ENCODE measurements at places on chromosomes 1 and 21.
A peak's percentile ranks its signal among the peaks of the same experiment; 100 is the strongest.

DNA sequence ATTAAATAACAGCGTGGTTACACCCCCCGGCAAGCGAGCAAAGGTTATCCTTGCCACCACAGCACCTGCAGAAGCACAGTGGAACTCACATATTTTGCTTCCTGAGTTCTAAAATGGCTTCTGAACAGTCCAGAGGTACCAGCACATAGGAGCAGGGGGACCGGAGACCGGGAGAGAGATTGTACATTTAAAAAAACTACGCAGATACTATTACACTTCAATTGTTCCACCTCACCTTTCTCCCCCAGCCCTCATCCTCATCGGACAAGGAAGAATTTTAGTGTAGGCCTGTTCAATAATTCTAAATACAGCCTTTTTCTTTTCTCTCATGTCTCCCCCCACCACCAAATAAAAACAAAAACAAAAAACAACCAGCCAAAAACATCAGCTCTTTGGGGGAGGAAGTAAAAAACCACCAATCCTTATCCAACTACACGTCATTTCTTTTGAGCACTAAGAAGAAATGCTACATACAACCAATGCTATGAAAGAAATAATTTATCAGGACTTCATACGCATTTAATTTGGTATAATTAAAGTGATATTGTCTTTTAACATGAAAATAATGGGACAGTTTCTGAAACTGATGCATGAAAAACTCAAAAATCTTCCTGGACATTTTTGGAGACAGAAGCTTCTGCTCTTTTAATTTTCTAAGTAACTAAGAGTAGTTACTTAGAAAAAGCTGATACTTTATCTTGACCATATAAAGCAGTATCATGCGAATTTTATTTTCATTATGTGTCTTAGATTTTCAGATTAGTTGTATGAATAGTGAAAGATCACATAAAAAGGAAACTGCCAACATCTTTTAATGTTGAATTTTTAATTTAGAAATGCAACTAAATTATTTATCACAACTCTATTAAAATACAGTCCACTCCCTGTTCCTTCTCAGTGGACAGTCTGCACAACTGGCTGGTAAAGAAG lies 9.1 kb downstream of the CDKN2C start:
- peak; percentile 61 for DNase-seq

DNA sequence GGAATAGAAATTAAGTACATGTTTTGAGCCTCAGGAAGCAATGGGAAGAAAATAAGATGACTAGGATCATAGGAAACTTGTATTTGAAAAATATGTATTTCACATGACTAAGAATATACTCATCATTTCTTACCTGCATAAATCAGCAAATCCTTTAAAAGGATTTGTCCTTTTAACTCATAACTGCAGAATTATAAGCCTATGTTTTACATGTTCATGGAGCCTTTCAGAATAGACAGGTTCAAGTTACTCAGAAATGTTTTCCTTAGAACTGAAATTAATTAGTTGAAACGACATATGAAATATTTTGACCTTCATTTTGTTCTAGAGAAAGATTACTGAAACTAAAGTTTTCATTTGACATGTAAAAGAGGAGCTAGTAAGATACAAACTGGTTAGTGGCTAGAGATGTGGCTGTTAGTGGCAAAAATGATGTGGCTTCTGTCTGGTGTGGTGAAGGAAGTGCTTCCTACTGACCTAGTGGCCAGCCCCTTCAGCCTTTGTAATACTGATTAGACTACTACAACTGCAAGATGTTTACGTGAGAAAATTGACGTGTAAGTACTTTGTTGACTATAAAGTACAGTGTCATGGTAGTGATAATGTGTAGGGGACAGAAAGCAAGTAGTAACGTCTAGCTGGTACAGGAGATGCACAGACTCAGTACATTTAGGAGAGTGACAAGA lies 54.7 kb downstream of the PACC1 start:
- DNase-seq, result no peak

DNA sequence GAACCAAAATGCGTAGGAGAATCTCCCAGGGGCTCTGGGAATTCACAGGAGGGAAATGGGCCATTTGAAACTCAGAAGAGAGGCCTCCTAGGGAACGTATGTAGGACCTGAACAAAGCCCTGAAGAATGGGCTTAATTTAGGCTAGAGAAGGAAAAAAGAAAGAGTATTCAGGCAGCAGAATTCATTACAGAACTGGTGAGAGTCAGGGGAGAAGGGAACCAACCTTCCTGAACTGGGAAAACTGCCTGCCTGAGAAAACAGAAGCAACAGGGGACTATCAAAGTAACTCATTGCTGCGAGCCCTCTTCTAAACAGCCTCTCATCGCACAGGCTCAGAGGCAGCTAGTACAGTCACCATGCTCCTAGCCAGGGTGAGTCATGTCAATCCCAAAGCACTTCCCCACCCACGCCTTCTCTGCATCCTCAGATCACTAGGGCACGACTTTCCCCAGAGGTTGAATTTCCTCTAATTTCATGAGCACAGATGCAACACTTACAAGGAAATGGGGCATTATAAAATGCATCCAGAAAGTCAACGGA lies 98.1 kb downstream of the ADSS2 start:
- DNase-seq, result no peak

GRCh38 chr1:106978477-106979322 lies 77.8 kb upstream of the PRMT6 start:
- DNase-seq, result peak; percentile 51

- DNase-seq, result peak; percentile 74
Observed at GRCh38 chr1:9561429-9561828, 22.2 kb downstream of the SLC25A33 start.

DNA sequence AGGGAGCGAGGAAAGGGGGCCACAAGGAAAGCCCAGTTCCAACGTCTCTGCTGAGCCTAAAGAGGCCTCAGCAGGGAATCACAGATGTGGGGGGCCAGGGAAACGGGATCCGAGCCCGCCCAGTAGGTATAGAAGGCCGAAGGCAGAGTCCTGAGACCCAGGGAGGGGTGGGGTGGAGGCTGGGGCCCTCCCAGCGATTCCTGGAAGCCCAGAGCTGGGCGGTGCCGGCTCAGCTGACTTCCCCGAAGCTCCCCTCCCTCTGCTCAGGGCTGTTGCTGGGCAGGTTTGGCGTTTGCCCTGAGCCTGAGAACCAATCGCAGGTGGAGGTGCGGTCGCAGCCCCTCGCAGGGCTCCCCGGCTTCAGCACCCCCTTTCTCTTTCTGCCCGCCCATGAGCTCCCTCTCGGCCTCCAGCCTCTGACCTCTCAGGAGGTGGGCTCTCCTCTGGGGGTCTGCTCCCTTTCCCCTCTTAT lies 12.8 kb downstream of the ADAMTSL4 start:
- DNase-seq, result peak; percentile 91

- DNase-seq, result no peak
Observed at GRCh38 chr21:44727757-44728156, 16.4 kb upstream of the TSPEAR start.

DNA sequence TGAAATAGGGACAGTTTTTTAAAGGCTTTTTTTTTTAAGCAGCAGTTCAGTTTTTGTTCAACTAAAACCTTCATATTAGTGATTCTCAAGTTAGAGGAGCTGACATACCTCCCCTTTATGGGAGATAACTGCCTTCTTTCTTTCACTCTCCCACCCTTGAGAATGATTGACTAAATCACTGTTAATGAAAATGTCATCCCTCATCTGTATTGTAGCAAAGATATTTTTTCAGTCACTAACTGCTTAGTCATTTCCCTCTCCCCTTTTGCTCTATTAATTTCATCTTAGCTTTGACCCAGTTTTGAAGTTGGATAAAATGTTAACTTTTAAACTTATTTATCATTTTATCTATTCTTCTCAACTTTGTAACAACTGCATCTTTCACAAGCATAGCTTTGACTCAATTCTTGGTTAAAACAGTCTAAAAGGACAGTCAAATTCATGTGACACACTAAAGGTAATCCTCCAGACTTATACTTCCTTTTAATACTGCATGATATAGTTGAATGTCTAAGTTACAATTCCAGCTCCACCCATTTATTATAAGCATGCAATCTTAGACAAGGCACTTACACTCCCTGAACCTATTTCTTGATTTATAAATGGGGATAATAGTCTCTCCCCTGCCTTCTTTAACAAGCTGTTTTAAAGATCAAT lies 17.1 kb downstream of the CAPZA1 start:
- no peak for DNase-seq

- no peak for DNase-seq
Observed at GRCh38 chr1:54867717-54868057, 19.3 kb downstream of the DHCR24 start.

GRCh38 chr1:36760081-36760480 lies 274.2 kb downstream of the GRIK3 start:
- no peak for DNase-seq

Measured in eye (tissue), 1 donor.